ENCODE measurements at places on chromosomes 13 and 19.

- DNase-seq: no peak
Measured at GRCh38 chr13:105365831-105366230, 1169.6 kb downstream of the EFNB2 start.

DNA sequence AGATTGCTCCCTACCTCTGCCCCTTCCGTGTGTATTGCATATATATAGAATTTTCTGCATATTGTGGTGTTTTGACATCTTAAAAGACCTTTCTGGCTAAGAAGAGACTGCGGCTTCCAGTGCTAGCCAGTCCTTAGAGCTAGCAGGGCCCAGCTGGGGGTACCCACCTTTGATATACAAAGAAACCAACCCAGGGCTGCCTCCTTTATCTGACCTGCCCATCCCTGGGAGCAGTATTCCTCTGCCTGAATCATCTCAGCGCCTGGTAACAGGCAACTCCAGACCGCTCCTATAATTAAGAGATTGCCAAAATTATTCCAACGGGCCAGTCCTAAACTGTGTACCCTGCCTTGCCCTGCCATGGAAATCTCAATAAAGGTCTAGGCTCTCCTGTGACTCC lies 186.3 kb upstream of the RNF113B start:
- DNase-seq: no peak

DNA sequence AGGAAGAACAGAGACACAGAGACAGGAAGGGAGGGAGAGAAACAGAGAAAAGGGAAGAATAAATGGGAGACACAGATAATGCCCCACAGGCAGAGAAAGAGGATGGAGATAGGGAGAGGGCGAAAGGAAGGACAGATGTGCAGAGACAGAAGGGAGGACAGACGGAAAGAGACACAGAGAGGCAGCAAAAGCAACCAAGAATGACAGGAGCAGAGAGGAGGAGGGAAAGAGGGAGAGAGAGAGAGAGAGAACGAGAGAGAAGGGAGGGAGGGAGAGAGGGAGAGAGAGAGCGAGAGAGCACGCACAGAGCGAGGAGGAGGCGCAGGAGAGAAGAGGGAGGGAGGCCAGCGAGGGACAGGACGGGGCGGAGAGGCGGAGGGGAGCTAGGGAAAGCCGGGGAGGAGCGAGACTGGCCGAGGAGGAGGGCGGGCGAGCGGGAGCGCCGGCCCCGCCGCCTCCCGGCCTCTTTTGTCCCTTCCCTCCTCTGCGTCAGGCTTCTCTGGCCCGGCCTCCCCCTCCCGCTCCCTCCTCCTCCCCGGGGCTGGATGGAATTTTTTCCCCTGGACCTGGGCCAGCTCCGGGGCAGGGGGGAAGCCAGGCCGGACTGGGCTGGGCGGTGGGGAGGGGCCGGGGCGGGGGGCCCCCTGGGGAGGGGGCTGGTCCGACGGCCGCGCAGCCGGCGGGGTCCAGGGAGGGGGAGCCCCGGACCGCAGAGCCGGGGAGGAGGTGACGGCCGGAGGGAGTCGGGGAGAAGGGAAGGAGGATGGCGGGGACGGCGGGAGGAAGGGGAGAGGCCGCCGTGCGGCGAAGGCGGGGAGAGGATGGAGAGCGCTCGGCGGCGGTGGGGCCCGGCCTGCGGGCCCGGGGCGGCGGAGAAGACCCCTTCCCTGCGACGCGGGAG lies 4.2 kb upstream of the SPACA6 start:
- no peak for DNase-seq

GRCh38 chr13:110354715-110355473 lies 47.8 kb downstream of the COL4A2 start:
- DNase-seq: no peak

DNA sequence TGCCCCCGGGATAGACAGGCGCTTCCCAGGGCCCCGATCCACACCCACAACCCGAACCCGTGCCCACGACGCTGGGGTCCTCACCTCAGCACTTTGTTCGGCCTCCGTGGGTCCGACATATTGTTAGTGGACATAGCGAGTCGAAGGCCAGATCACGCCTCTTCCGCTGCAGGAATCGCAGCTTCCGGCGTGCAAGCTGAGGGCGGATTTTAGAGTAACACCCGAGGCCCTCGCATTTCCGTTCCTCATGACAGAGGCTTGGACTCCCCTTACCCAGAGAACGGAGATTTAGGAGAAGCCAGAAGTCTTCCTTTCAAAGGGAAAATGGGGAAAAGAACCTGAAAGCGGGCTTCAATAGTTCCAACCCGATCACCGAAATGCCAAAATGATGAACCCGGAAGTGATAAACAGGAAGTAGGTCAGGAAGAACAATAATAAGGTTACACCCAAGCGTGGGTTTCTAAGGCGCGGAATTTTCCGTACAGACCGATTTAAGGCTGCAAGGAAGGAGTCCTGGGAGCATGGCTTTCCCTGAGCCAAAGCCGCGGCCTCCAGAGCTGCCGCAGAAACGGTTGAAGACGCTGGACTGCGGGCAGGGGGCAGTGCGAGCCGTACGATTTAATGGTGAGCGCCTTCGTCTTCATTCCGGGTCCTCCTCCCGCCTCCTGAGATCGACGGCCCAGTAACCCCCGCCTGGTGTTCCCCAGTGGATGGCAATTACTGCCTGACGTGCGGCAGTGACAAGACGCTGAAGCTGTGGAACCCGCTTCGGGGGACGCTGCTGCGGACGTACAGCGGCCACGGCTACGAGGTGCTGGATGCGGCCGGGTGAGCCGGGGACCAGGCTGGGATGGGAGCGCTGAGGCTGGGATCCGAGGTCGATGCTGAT lies 2.9 kb downstream of the WDR83 start:
- peak; percentile 16 for DNase-seq

- no peak for DNase-seq
Measured at GRCh38 chr19:45990113-45990728, 5.0 kb upstream of the CCDC61 start.

GRCh38 chr19:50264483-50265186 lies 61.2 kb downstream of the MYH14 start:
- DNase-seq: no peak

DNA sequence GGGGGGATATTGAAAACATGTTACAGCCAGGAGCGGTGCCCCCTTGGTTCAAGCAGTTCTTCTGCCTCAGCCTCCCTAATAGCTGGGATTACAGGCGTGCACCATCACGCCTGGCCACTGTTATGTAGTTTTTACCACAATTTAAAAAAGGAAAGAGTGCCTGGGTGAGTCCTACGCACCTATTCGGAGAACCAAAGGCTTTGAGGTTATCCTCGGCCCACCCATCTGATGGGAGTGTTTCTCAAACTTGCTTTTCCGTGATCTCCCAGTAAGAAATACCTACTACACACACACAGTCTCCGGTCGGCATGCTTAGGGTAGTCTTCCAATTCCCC lies 4.2 kb upstream of the GP6 start:
- DNase-seq: no peak

- no peak for DNase-seq
Measured at GRCh38 chr19:5665781-5666513, 14.4 kb downstream of the MICOS13 start.

DNA sequence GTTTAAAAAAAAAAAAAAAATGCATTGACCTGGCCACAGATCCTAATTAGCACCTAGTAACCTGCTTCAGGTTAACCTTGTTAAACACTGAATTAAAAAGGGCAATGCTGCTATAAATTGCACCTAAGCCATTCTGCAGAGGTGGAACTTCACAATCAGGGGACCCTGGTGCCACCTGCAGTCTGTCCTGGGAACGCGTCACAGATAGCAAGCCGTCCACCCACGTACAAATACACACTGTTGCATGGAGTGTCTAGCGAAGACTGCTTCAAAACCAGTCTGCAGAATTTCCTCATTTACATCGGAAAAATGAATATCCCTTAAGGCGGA lies 169.3 kb downstream of the COL4A1 start:
- no peak for DNase-seq

DNA sequence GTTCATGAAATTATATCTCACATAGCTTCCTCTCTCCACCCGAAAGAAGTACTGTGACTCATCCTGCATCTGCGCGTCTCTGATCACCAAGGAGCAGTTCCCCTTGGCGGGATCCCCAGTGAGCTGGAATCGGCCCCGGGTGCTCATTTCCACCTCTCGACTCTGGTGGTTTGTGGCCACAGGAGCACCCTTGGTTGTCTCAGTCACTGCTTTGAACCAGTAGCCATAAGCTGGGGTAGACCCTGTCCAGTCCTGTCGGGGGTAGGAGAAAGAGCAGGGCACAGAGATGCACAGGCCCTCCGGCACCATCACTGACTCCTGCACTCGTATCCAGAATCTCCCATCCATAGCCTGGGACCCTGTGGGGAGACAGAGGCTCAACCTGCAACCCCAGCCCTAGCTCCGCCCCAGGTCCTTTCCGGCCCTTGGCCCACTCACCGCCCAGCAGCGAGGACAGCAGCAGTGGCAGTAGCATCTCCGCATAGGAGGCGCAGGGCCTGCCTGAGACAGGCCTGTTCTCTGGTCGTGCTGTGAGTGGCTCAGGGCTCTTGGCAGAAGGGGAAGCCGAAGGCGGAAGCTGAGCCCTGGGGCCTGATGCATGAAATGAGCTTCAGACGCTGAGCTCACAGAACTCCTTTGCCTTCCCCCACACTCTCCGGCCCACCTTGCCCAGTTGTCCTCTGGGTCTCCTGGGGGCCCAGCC lies at the start of gene SIGLEC10:
SIGLEC10 (minus strand) TSS at position 536 of the 703 bp plus-strand sequence; CDS start at position 475, 61 bp downstream.
- DNase-seq: no peak

DNA sequence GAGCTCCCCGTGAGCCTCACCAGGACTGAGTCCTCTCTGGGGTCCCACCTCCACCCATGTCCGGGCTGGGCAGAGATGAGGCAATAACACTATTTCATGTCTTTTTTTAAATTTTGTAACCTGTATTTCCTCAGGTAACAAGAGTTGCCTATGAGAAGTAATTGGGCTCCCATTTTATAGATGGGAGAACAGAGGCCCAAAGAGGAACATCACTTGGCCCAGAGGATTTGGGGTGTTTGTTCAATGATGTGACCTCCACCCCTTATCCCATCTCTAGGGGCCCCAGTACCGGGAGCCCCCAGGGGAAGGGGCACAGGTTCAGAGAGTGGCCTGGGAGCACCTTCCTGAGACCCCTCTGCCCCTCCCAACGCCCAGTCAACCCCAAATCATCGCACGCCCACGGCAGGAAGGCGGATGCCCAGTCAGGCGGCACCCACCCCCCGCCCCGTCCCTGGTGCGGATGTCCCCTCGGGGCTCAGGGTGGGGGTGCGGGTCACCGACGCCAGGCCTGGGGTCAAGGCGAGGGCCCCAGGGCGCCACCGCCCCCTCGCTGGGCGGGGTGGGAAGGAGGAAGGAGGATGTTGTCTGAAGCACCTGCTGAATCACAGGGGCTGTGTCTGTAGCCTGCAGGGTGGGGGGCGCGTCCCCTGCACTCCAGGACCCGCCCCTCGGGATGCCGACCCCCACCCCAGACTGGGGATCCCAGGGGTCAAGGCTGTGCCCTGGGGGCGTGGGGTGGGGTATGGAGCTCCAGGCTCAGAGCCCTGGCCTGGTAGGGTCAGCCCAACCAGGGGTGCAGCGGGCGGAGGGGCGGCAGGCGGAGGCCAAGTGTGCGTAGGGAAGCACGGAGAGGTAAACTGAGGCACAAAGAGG lies 9.0 kb upstream of the CIRBP start:
- DNase-seq: no peak

GRCh38 chr13:25166306-25166705 lies 5.8 kb downstream of the AMER2 start:
- DNase-seq: no peak

DNA sequence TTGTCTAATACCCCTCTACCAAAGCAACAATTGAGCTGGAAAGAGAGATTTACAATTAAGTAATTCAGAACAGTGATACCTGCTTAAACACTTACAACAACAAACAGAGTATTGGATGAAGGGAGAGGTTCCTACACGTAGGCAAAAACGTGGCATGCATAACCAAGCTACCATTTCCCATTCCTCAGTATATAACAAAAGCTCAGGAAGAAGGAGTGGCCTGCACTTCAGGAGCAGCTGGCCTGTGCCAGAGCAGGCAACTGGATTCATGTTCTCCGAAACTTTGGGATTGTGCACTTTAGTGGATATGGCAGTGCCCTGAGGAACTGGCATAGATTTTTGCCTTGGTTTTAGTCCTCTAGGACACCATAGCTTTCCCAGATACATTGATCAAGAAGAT lies 630.2 kb upstream of the PCDH9 start:
- DNase-seq: no peak

DNA sequence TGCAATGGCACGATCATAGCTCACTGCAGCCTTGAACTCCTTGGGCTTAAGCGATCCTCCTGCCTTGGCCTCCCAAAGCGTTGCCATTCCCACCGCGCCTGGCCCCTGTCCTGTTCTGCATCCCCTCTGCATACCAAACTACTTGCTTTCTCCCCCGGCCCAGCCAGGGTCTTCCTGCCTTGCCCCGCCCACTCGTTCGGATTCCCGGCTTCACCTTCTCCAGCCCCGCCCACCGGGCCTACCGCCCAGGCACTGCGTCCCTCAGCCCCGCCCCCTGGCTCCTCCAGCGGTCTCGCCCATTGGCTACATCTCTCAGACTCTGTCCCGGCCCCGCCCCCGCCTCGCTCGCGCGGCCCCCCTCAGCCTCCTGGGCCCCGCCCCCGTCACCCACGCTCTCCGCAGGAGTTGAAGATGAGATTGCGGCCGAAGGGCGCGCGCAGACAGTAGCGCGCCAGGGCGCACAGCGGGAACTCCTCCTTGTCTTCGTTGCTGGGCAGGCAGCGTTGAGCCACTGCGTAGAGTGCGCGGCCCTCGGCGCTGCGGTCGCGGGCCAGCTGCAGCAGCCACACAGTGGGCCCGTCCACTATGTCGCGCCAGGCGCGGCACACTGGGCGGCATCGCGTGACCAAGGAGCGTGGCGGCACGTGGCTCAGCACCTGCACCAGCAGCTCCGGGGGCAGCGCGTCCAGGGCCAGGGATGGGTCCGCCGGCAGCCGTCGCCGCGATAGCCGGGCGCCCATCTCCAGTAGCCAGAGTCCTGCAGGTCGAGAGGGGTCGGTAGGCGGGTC lies 19.0 kb downstream of the MRPS12 start:
- no peak for DNase-seq

DNA sequence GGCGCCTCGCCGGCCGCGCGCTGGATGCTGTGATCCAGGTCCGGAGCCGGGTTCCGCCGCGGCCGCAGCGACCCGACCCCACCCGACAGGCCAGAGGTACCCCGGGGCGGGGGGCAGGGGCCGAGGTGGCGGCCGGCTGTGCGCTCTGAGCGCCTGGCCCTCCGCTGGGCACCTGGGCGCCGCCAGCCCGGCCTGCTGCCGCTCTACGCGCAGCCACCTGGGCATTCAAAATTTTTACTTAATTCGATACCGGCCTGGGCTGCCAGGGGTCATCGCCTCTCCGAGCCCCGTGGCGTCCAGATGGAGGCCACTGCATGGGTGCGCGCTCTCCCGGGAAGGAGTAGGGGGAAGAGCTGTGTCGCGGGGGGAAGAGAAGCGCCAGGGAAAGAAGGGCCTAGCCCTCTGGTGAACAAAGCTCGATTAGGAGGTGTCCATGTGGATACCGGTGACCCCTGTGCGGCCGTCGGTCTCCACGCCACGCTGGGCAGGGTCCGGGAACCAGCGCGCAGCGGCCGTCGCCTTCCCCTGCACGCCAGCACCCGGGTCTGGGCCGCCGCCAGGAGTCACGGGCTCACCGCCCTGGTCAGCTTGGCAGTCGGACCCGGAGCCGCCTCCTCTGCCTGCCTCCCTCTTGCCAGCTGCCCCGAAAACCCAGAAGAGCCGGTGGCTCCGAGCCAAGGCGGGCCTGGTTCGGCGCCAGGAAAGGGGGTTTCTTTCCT lies 666 bp downstream of the BIVM start:
- DNase-seq: no peak
